Right cardiac atrium (tissue), 5 donors: ENCODE measurements at places on chromosomes 12 and 14. TPM values are rescaled to one million over a fixed set of nuclear protein-coding genes. Genes with fewer than 3 reads are reported as not detected.
A peak's percentile ranks its signal among the peaks of the same experiment; 100 is the strongest.

DNA sequence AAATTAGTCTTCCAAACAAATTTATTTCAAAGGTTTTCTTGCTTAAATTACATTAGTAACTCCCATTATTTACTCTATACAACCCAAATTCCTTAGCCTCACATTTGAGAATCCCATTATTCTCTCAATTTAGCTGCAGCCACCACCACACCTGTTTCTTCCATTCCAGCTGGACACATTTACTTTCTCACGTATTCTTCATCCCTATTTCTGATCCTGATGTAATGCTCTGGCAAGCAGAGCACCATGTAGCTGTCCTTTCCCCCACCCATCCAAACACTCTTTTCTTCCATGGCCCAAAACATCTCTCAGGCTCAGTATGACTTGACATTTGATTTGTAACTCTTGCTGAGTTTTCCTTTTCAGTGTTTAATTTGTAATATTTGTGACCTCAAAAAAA is 240.2 kb upstream of the CLEC14A start:
- DNase-seq = no peak

DNA sequence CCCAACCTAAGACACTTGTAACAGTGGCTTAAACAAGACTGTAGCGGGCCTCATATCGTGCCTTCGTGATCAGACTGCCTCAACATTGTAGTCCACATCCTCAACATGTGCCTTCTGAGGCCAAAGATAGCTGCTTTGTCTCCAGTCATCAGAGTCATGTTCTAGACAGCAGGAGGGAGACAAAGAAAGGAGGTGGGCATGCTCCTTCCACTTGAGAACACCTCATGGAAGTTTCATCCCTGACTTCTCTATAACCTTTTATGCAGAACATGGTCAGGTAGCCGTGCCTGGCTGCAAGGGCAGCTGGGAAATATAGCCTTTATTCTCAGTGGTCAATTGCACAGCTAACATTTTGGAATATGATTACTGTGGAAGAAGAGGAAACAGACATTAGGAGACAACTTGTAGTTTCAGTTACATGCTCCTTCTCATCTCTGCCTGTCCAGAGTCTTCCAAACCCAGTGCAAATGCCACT is 25.3 kb upstream of the DHRS2 start:
- no peak for DNase-seq

GRCh38 chr14:68977718-68978171 is 1.4 kb downstream of the ACTN1 start:
- peak; percentile 85 for DNase-seq

DNA sequence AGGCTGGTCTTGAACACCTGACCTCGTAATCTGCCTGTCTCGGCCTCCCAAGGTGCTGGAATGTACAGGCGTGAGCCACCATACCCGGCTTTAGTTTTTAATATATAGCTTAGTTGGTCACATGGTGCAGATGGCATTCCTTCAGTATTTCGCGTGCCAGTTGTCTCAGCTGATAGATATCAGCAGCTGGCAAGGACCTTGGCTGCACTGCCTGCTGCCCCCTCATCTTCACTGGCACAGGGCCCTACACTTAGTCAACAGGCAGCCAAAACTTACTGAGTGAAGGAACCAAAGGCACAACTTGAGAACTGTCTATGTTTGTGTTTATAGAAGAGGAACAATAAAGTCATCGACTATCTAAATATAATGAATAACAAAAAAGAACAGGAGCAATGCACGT is 31.0 kb downstream of the EID3 start:
- DNase-seq = peak; percentile 38

- no peak for DNase-seq
Observed at GRCh38 chr12:99201906-99202645, 445.5 kb upstream of the GARIN6 start.

- DNase-seq = peak; percentile 82
Observed at GRCh38 chr14:35534873-35535482, 1.0 kb downstream of the INSM2 start.

GRCh38 chr14:89564989-89565388 is 148.0 kb upstream of the FOXN3 start:
- no peak for DNase-seq

DNA sequence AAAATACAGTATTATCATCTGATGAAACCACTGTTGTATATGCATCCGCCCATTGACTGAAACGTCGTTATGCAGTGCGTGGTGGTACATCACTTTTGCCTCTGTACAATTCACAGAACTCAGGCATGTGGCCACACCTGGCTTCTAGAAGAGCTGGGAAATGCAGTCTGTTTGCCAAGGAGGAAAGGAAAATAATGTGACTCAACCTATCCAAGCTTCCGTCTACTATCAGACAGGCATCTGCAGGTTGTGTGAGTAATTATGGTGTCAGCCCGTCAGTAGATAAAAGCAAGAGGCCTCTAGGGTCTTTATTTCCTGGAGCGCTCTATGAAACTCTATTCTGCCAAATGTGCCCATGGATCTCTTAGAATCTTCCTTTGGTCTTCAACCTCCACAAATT is 111.6 kb downstream of the BBS10 start:
- DNase-seq = no peak

DNA sequence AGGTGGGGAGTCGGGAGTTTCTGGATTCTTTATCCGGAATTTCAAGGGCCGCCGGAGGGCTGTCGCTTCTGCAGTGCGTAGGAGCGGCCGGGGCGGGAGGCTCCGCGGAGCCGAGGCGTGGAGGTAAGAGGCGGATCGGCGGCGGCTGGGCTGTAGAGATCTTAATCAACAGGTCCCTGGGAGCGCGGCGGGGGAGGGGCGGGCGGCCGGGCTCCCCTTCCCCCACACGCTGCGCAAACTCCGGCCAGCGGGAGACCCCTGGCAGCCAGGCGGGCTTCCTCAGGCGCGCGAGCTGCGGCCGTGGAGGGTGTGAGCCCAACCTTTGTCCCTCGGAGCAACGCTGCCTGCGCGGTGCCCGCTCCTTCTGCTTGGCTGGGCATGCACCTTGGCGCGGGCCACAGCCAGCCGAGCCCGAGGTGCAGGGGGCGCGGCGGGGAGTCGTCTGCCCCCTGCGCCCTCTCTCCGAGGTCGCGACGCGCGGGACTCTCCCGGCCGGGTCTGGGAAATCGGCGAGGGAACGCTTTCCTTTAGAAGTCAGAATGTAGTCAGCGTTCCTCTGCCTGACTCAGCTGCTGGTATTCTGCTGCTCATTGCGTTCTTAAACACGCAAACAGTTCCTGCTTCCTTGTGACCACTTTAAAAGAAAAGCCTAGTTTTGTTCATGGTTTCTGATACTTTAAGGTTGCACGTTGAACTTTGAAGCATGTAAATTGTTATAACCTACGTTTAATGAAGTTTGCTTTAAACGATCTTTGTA is at the start of gene PALS1:
PALS1 (plus strand) TSS at position 25 of the 757 bp plus-strand sequence. CDS start 37,736 bp downstream, outside the sequence.
- no peak for DNase-seq

DNA sequence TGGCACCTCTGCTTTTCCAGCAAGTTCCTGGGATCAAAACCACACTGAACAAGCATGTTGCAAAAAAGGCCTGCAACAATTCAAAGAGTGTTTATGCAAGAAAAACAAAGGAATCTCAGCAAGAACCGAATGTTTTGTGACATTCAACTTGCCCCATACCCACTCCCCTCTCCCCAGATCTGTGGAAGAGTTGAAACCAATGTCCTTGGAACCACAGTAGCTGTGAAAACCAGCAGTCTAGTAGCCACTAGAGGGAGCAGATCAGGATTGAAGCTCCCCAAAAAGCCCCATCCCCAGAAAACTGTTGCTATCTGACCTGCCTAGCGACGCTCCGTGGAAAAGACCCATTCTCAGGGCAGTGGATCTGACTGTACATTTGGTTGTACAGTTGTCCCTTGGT is 27.1 kb downstream of the PRKAB1 start:
- DNase-seq = no peak

- DNase-seq = no peak
Observed at GRCh38 chr14:100733152-100733850, 6.6 kb downstream of the DLK1 start.

- DNase-seq = no peak
Observed at GRCh38 chr12:19951664-19952063, 416.7 kb upstream of the PDE3A start.

DNA sequence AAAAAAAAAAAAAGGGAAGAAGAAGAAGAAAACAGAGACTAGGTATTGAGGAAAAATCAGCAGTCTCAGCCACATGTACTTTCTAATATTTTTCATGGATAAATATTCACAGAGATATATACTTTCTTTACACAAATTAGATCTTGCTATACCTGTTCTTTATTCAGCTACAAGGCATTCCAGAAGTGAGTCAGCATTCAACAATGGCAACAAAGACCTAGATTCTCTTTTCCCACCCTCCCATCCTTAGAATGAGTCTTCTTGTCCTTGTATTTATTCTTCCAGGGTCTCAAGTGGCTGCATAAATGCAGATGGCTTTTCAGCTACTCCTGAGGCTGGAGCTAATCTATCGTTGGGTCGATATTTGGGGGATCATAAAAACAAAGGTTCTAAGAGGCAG is 93.0 kb downstream of the NT5DC3 start:
- no peak for DNase-seq

- DNase-seq = peak; percentile 91
Observed at GRCh38 chr14:103546652-103547454, 15.6 kb downstream of the BAG5 start.

DNA sequence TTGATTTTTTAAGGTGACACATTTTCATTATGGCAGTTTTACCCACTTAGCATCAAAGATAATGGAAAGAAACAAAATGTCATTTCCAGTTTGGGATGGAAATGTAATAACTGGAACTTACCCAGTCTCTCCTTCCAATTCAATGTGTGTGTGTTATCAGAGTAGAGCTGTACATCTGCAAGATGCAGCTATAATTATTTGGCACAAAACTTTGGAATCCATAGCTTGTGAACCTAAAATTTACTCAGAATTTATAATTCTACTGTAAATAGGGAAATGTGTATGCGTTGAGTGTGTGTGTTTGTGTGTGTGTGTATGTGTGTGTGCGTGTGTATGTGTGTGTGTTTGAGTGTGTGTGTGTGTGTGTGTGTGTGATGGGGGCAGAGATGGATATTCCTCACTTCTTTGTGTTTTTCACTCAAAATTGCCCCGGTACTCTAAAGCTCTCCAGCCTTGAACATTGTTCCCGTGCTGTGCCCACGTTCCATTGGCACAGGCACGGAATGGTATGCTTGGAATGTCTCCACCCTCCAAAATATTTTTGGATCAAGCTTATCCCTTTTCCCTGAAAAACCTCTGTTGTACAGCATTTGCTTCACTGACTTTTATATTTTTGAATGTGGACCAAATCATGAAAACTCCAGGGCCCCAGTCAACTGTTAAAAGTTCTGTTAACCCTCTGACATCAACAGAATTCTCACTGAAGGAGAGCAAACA is 150.2 kb upstream of the BMP4 start:
- DNase-seq = peak; percentile 37

DNA sequence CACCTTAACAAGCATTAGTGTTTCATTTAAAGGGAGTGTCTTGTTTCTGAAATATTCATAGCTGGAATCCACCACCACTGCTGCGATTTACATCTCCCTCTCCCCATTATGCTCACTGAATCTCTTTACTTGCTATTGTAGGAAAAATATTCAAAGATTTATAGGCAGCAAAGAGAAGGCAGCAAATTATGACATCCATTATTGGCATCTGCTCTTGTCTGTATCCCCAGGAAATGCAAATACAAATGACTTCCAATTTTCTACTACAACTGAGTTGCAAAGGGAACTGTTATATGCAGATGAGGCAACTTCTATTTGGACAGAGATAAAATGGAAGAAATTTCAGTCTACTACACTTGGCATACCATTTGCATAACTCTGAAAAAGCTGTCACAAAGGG is 88.4 kb upstream of the PRKD1 start:
- no peak for DNase-seq

- DNase-seq = no peak
Observed at GRCh38 chr14:79464468-79464867, 746.8 kb downstream of the DIO2 start.

- DNase-seq = no peak
Observed at GRCh38 chr12:101740566-101740965, 1.3 kb upstream of the SYCP3 start.

GRCh38 chr12:59808317-59808910 is 212.6 kb downstream of the SLC16A7 start:
- no peak for DNase-seq

DNA sequence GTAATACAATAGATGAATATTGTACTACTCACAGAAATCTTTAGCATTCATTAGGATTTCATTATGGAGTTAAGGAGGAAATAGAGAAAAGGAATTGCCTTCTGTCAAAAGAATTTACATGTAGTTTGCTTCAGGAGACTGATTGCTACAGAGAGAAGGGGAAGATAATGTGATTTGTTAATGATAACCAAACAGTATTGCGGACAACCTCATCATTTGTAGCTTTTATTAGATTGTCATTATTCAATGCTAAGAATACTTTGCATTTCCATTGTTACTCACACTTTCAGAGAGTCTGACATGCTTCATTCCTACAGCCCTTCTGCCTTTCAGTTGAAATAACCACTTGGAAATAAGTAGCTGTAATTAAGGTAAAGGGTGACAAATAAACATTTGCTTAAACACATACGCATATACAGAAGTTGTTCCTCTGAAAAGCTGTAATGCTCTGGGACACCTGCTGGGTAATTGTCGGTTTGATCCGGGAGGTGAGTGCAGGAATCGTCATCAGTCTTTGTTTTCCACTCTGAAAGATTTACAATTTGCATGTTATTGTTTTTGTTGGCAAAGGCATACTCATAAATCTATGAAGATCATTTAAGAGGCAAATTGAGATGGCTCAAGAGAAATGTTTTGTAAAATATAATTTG is 600.2 kb downstream of the TRHDE start:
- DNase-seq = no peak

- DNase-seq = peak; percentile 89
Observed at GRCh38 chr12:57865084-57865751, 18.7 kb upstream of the CTDSP2 start.

GRCh38 chr12:84727961-84728360 is 184.6 kb downstream of the SLC6A15 start:
- no peak for DNase-seq

- no peak for DNase-seq
Observed at GRCh38 chr12:57821474-57822214, 3.1 kb upstream of the AVIL start.

DNA sequence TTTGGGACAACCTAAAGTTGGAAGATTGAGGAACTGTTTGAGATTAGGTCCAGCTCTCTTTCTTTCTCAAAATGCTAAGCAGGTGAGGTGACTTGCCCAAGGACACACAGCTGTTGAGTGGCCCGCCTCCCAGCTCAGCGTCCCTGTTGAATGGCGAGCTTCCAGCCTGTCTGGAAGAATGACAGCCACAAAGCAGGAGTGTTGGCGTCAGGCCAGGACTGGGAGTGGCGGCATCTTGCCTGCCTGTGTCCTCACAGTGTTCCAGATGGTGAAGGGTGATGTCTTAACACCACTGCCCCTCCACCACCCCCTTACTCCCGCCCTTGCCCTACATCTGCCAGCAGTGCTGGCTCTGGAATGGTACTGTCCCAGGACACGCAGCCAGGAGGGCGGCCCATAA is 4.4 kb upstream of the CEBPE start:
- DNase-seq = peak; percentile 90

GCH1 gene
- 1.6 TPM for total RNA-seq

PRH1 gene
- 10.6 TPM for total RNA-seq

HOXC9 gene
- total RNA-seq = 0.15 TPM

ULK1 gene
- total RNA-seq = 47.8 TPM

CFAP54 gene
- 0.29 TPM for total RNA-seq

FAM181A gene
- total RNA-seq = not detected

GPR84 gene
- 0.39 TPM for total RNA-seq

GRIN2B gene
- total RNA-seq = under 0.01 TPM

BCL11B gene
- 0.21 TPM for total RNA-seq

OAS1 gene
- 9.8 TPM for total RNA-seq

NFATC4 gene
- 40.0 TPM for total RNA-seq
